Nucleus accumbens (tissue), 56 donors: ENCODE measurements at places on chromosomes 5 and 9.

DNA sequence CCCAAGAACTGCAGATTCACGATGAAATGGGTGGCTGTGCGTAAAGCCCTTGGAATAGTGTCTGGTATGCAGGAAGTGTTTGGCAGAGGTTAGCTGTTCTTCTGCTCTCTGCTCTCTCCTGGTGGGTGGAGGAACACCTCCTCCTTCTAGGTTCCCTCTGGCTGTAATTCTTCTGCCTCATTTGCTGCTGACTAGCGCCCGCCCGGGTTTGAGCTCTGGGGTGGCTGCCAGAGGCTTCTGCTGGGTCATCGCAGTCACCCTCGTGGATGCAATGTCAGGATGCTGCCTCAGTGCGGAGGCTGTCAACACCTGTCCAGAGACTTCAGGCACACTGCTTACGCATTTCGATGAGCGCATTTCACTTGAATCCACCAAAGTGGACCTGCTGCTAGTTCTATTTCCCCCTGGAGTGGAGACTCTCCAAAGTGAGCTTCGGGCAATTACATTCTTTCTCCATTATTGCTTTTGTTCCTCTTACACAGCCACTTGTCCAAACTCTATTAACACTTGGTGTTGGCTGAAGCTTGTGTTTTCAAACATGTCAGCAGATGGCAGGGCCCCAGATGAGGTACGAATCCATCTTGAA lies 11.7 kb downstream of the DOCK2 start:
- DNase-seq: no peak

DNA sequence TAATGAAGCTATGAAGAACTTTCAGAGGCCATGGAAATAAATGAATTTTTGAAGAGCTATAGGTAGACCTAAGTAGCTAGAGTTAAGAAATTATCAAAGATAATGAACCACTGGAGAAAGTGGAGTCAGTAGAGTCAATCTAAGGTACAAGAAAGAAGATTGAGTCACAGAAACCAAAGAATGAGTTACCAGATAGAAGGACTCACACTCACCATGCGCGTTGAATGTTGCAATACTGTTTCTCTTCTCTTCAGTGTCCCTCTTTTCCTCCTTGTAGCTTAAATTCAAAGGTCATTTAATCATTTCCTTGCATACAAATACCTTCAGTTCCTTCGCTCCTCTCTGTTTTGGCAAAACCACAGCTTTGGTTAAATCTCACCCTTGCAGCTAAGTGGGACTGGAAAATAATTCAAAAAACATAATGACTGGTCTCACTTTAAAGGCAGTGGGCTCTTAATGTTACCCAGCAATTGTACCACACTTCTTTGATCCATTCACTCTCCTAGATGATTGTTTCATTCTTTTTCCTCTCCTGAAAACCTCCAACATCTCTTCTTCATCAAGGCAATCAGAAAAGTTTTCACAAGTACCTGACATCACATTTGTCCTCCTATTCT lies 58.3 kb downstream of the NIPBL start:
- DNase-seq: no peak

DNA sequence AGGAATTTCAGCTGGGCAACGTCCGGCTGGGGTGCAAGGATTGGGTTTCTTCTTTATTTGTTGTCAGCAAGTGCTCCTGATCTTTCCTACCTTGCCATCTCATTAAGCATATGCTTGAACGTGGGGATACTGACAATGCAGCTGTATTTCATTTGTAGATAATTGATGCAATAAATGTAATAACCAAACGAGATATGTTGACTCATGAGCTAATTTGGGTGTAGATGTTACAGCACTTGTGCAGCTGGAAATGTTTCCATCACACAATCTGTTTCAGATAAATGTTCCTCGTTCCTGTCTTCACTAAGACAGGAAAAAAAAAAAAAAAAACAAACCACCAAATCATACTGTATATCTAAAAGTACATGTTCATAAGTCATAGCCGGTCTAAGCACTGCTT lies 123.8 kb downstream of the DMRT2 start:
- no peak for DNase-seq

- DNase-seq: no peak
Observed at GRCh38 chr5:138784590-138784989, 31.4 kb downstream of the CTNNA1 start.

DNA sequence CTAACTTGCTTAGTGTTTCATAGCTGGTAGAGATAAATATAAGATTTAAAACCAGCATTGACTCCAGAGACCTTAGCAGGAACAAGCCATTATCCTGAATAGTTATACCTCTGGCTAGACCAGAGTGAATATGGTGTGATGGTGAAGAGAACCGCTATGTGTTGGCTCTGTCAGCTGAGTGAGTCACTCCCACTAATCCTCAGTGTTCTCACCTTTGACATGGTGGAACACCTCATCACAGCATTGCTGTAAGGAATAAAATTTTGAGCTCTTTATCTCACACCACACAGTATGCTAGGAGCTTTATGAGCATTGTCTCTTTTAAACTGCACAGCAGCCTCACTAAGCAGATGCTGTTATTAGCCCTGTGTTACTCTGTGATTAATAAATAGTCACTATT lies 90.7 kb upstream of the DHFR start:
- no peak for DNase-seq

DNA sequence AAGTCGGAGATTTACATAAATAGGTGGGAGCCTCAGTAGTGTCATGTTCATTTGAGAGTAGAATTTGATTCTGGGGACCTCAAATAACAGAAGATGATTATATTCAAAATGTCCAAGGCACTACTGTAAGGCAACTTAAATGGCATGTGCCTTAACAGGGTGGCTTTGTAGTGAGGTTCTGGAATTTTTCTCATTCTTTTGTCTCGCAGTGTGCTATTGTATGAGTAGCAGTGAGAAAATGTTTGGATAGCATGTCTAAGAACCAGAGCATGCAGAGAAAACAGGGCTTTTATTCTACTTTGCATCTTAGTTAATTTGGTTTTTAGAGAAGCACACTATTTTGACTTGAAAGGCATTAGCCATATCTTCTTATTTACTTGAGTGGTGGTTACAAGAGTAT lies 25.0 kb downstream of the MAST4 start:
- DNase-seq: no peak

DNA sequence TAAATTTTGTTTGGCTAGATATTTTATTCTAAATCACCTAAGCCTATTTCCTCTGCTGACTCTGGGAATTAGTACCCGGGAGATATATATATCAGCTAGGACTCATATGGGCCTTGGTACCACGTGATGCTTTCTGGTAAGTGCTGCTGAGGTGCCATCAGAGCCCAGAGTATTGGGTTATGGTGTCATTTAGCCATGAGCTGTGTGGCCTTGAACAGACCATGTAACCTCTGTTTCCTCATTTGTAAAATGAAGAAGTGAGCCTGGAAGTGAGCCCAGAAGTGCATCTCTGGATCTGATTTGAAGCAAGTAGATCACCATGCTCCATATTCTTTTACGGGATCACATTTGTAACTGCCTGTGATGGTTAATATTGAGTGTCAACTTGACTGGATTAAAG lies 126.1 kb downstream of the GPBP1 start:
- no peak for DNase-seq

DNA sequence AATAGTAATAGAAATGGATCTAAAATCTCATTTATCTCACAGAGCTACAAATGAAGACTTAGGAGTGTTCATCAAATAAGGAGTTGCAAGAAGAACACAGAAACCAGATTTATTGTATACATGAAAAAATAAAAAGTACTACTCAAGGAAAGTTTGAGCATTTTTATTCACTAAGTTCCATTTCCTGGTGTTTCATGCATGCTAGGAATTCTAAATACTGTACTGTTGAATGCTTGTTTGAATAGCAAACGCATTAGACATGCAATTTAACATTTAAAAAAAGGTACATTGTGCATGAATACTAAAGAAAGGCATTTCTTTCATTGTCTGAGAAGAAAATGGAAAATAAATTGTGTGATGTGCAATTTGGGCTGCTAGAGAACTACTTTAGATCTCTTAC lies 52.1 kb downstream of the C6 start:
- DNase-seq: no peak

DNA sequence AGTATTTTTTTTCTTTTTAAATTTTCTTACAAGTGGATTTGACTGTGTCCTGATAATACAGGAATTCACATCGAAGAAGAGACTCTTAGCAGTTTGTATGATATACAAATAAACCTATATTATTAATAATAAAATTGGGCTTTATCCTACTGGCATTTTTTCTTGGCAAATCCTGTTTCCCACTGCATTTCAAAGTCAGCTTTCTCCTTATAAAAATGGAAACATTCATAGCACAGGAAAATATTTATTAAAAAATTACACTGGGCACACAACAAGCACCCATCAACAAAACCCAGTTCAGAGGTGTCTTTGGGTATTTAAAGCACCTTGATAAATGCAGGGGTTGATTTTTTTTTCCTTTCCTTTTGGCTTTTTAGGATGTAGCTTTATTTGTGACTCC lies 200.9 kb downstream of the MEF2C start:
- no peak for DNase-seq

DNA sequence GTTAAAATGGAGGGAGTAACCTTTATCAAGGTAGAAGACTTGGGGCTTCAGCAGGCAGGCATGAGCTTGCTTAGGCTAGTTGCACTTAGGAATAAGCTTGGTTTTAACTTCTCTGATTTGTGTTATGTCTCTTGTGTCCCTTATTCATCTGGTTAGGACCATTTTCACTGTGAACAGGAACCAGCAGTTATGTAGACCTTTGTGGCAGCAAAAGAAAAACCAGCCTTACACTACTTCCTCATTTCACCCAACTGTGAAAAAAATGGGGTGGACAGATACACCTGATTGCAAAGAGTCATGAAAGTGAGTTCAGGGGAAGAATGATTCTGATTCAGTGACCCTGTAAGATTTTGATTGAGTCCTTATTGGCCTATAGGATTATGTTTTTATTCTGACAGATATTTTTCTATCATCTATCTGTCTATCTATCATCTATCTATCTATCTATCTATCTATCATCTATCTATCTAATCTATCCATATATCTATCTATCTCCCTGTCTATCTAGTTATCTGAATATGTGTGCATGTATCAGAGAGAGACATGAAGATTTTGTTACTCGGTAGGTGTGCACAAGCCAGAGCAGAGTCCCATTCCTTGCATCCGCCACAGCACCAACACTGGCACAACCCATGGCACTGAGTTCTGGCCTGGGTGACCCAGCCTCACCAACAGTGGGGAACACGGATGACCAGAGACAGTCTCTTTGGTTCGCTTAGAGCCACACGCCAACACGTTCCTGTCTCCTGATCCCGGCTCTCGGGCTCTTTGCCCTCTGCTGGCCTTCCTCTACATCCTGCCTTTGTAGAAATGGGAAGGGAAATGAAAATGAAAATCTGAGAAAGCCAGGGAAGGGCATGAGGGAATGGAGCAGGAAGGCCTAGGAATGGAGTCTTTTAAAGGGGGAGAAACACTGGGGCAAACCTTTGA lies 1.3 kb upstream of the ZNF366 start:
- no peak for DNase-seq

DNA sequence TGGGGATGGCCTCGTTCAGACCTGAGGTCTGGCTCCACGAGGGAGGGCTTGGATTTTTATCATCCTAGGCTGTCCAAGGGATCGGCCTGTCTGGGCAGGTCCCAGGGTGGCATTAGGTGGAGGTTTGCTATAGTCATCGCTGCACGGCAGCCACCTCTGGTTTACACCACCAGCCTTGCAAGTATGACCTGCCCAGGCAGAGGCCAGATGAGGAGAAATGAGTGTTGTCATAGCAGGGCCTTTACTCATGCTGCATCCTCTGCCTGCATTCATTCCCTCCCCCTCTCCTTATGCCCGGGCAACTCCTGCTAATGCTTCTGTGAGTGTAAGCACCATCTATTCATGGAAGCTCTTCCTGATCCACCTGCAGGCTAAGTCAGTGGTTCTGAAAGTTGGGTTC lies 15.3 kb upstream of the NDST1 start:
- DNase-seq: no peak

DNA sequence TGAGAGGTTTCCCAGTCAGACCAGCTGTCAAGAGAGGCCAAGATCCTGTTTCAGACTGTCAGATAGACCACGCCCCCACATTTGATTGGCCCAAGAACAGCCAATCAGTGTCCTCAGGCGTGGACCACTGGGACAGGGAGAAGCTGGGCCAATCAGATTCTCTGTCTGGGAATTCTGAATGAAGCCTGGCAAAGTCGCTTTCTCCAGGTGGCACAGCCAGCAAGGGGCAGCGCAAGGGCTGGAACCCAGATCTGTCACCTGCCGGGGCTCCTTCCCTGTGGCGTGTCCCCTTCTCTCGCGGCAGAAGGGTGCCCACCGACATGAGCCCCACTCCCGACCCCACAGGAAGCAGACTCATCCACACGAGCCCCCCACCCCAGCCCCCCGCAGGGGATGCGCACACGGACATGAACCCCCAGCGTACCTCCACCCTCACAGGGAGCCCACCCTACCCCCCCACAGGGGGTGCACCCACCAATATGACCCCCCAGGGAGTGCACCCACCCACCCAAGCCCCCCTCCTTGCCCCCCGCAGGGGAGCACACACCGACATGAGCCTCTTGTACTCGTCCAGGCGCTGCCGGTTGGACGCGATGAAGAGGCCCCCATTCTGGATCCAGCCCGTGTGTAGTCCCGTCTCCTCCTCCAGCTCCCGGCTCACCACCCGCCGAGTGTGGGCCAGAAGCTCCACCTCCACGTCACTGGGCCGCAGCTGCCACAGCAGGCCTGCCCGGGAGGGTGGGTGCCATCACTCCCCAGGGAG lies 6.1 kb downstream of the SARDH start:
- no peak for DNase-seq

DNA sequence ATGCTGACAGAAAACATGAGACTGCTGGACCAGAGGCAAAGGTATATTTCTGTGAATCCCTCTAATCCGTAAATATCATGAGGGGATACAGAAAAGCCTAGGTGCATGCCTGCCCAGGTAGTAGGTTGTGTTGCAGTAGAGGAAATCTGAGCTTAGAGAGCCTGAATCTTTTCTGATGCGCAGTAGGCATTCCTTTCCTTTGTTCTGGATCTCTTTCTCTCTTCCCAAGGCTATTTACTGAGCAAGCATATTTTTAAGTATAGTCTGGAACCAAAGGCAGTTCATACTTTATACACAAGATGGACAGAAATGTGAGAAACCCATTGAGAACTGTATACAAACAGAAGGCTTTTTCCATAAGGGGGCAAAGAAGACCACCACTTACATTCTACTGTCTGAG lies 359.3 kb downstream of the TMEM161B start:
- no peak for DNase-seq

- DNase-seq: no peak
Observed at GRCh38 chr5:90168399-90168798, 241.2 kb downstream of the CETN3 start.
